ENCODE measurements at places on chromosomes 1 and 21.

DNA sequence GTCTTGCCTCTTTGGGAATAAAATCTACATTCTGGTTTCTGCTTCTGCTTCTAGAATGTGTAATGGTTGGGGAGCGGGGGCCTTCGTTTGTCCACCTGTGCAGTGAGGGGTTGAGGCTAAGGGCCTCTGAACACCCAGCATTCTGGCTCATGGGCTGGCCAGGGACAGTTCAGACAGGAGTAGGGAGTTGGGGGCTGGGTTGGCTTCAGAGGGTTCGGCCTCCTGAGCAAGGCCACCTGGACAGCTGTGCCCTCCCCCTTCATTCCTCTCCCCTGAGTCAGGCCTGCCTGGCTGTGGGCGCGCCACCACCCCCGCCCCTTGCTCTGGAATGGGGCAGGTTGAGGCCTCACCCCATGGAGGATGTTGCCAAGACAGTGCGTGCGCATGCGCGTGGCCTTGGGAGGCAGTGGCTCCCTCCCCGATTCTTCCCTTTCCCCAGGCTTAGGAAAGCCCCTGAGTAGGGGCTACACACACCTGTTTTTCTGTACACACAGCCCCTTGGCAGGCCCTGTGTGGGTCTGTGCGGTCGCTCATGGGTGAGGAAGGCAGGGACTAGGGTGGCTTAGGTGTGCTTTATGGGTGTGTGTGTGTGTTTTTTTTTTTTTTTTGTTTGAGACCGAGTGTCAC lies 57.0 kb downstream of the YARS1 start:
- DNase-seq = no peak

GRCh38 chr1:223844787-223845036 lies 1.0 kb downstream of the TP53BP2 start:
- peak; percentile 55 for DNase-seq

DNA sequence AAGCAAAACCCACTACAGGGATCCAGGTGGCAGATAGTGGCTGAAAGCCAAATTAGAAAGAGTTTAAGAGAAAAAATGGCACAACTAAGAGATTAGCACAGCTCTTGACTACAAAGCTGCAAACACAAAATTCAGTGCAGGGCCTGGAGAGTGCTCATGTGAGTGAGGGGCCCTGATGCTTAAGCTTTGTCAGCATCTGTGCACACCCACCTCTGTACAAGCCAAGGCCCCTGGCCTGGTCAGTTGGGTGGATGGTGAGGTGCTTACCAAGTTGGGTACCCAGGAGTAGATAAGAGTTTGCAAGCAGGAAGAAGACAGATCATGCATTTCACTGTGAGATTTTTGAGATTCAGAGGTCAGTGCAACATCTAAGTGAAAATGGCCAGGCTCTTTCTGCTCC lies 62.7 kb upstream of the ATP1B1 start:
- DNase-seq = no peak

DNA sequence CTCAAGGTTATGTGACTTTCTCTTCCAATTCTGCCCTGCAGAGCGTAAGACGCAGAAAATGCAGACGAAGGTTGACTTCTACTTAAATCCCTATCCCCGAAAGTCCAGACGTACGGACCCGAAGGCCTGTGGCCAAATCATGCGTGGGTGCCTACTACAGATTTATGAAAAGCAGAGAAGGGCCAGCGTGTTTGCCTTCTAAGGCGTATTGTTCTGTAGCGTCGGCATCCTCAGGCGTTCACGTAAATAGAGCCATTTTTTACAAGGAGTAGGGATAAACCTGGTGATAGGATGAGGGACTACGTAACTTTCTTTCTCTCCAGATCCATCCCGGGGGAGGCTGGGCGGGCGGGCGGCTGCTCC lies 222 bp upstream of the GIPC2 start:
- no peak for DNase-seq

GRCh38 chr1:109152196-109152595 lies 38.3 kb downstream of the ELAPOR1 start:
- no peak for DNase-seq

GRCh38 chr1:184291701-184292100 lies 95.1 kb upstream of the C1orf21 start:
- no peak for DNase-seq

- DNase-seq = no peak
These were observed 24.7 kb downstream of the NPHP4 start for GRCh38 chr1:5967351-5968160.

DNA sequence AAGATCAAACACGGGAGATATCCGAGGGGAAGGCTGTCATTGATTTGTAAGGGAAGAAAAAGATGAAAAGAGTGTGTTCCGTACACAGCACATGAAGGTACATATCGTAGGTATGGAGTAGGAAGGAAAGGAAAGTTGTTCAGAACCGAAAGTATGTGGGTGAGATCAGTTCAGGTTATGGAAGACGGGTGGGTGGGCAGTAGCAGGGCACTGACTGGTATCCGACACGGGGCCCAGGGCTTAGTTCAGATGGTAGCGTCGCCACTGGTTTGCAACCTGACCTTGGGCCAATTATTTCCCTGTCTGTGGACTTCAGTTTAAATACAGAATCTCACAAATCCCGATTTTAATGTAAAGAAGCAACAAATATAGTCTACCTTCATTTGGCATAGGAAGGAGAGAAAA lies 27.8 kb upstream of the A3GALT2 start:
- DNase-seq = peak; percentile 35

DNA sequence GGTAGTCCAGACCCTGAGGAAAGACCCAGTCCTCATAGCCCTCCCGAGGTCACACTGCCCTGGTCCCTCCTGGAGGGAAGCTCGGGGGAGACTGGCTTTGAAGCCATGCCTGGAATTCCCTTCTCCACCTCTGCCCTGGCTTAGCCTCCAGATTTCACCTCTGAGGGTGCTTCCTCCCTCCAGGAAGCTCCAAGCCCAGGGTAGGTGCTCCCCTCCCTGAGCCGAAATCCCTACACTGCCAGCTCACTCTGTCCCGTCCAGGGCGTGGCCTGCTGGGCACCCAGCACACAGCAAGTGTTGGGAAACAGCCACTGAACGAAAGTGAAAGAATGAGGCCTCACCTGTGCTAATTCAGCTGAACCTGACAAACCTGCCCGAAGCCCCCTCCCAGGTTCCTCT lies 6.0 kb upstream of the TNFRSF25 start:
- no peak for DNase-seq

- DNase-seq = no peak
These were observed 411.3 kb downstream of the KIF26B start for GRCh38 chr1:245566134-245566533.

DNA sequence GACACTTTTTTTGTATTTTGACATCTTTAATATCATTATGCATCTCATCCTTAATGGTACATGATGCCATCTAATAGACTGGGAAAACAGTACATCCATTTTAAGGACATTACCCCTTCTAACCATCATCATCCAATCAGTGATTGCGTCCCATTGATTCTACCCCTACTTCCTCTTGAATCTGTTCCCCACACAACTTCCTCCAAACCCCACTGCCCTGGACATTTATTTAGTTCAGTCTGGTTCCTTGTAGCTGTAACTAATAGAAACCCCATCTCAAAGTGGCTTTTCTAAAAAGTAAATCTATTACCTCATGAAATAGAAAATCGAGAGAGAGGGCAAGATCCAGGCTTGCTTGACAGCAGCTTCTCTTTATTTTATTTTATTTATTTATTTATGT lies 2.1 kb upstream of the ITLN1 start:
- no peak for DNase-seq

GRCh38 chr1:210123924-210124589 lies 108.5 kb upstream of the SERTAD4 start:
- no peak for DNase-seq

DNA sequence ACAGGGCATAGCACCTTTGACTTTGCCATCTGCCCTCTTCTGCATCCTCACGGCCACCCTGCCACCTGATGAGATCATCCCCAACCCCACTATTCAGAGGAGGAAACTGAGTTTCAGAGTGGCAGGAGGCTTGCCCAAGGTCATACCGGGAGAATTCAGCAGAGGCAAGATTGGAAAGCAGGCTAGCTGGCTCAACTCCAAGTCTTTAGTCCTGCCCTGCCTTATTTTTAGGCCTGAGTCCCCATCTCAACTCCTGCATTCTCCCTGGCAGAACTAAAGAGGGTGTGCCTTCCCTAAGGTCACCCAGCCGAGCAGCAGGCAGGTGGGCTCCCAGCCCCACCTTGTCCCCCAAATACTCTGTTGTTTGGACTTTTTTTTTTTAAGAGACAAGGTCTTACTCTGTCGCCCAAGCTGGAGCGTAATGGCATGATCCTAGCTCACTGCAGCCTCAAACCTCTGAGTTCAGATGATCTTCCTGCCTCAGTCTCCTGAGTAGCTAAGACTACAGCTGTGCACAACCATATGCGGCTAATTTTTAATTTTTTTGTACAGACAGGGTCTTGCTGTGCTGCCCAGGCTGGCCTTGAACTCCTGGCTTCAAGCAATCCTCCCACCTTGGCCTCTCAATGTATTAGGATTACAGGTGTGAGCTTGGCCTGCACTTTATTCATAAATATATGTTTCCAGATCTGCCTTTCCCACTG lies 13.8 kb upstream of the FGR start:
- no peak for DNase-seq

DNA sequence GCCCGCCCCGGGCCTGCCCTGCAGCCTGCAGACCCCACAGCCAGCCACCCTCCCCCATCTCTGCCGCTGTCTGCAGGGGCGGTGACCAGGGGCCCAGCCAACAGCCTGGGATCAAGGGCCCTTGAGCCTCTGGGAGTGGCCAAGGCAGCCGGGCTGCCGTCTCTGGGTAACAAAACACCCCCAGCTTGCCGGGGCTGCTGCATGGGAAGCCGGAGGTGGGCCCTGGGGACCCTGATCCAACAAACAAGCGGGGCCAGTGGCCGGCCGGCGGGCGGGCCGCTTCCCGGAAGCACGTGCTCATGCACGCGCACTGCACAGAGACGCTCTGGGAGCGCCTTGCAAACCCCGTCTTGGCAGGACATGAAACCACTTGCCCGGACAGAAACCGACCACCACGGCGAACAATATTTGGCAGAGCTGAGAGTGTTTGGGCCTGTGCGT lies 13.2 kb downstream of the MEGF6 start:
- DNase-seq = no peak

- no peak for DNase-seq
These were observed 6.5 kb downstream of the DEGS1 start for GRCh38 chr1:224189561-224189960.

DNA sequence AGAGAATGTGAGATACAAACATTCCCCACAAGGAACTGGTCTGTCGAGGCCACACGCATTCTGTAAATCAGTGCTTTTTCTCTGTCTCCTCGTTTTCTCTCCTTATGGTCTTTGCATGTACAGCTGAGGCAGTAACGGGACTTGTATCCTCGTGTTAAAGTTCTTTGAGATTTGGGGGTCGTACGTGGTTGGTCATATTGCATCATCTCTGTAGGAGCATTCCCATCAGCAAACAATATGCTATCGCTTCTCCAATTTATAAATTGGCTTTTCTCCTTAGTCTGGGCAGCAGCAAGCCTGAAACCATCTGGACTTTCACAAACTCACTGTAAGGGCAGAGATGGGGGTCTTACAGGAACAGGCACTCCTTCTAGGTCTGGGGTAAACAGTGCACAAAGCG lies 13.0 kb upstream of the TRIM17 start:
- DNase-seq = no peak

GRCh38 chr1:55380355-55380970 lies 165.3 kb upstream of the USP24 start:
- DNase-seq = no peak

GRCh38 chr1:28822799-28823198 lies 10.8 kb downstream of the OPRD1 start:
- DNase-seq = no peak

- DNase-seq = no peak
These were observed 622 bp upstream of the IL6R start for GRCh38 chr1:154404511-154404931.

- DNase-seq = no peak
These were observed 26.3 kb downstream of the JAK1 start for GRCh38 chr1:64940025-64940424.

DNA sequence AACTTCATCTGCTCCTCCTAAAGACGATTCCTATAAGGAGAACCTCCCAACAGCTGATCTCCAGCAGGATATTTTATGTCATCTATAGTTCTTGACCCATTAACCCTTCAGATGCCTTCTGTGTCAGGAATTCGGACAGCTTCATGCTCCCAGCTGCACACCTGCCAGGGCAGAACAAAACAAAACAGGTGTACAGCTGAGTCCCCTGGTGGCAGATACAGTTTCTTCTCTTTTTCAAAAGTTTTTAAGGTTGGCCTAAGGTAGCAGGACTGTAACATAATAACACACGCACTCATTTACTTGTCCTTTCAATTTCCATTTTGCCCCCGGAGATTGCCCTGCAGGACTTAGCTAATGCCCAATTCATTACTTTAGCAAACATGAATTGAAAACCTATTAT lies 218.3 kb downstream of the S1PR1 start:
- DNase-seq = no peak

- DNase-seq = no peak
These were observed 119.7 kb upstream of the RGS18 start for GRCh38 chr1:192038567-192038966.

DNA sequence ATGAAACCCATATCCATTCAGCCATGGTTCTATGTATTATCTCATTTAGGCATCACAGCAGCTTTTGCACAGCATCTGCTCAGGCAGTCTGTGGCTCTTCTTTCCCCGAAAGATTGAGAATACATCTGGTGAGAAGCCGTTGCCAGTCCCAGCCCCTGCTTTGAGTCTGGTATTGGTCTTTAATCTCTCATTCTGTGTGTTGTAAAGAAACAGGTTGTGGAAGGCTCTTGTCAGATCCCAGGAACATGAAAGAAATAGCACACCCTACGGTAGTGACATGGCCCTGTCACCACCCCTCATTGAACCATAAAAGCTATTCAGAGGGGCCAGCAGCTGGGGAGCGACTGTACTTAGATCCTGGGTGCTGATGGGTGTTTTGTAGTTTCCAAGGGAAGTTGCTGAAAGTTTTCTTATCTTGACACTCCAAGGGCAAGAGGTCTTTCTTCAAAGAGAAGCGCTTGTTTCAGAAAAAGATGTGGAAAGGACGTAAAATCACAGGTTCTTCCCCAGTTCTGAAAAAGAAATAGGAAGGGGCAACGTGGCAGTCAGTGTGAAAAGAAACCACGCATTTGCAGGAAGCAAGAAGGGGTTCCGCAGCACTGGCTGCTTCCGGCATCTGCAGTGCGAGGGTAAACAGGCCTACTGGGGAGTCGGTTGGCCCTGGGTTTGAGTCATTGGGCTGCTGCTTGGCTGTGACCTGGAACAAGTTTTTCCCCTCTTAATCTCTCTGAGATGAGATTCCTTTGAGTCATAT lies 145.0 kb downstream of the DHRS3 start:
- peak; percentile 81 for DNase-seq

All from activated naive CD4-positive, alpha-beta T cell treated with anti-CD3 and anti-CD28 coated beads, Interleukin-2, amount 50 U/mL, for 16 hours (primary cell).